HAP-1 (cell line): ENCODE measurements at places on chromosomes 4 and X.

GRCh38 chr4:172750910-172751309, 417.7 kb upstream of the GALNT7 start:
- DNase-seq = no peak

GRCh38 chrX:47662144-47662657, 3.2 kb upstream of the UXT start:
- DNase-seq = no peak

GRCh38 chr4:122777846-122778673, 45.6 kb downstream of the BBS12 start:
- DNase-seq = no peak

DNA sequence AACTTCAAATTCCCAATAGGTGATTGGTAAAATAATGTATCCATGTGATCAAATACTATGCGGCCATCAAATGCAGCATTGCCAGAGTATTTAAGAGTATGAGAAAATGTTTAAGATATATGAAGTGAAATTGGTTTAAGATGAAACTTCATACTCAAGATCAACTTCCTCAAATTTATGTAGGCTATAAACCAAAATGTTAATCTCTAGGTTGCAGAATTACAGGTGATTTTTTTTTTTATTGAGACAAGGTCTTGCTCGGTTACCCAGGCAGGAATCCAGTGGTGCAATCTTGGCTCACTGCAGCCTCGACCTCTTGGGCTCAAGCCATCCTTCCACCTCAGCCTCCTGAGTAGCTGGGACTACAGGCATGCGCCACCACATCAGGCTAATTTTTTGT, 25.3 kb downstream of the ACSL4 start:
- no peak for DNase-seq

- DNase-seq = no peak
Measured at GRCh38 chr4:60344908-60345307, 855.2 kb upstream of the ADGRL3 start.

DNA sequence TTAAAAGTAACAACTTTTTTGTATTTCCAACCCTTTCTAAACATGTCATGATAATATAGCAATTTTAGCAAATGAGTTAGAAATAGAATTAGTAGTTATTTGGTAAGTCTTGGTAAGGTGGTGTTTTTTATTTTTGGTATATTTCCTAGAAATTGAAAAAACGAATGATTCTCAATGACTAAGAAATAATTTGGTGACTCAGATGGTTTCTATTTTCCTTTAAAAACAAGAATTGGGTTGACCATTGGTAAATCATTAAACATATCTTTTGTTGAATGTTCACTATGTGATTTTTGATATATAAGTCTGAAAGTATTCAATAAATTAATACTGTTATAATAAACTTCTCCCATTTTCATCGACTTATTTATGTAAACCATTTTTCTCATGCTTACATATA, 206.2 kb upstream of the BANK1 start:
- no peak for DNase-seq
